Mesothelial cell of epicardium (in vitro differentiated cells): ENCODE measurements at places on chromosomes 3 and 15. TPM values are rescaled to one million over a fixed set of nuclear protein-coding genes. Genes with fewer than 3 reads are reported as not detected.
A peak's percentile ranks its signal among the peaks of the same experiment; 100 is the strongest.

DNA sequence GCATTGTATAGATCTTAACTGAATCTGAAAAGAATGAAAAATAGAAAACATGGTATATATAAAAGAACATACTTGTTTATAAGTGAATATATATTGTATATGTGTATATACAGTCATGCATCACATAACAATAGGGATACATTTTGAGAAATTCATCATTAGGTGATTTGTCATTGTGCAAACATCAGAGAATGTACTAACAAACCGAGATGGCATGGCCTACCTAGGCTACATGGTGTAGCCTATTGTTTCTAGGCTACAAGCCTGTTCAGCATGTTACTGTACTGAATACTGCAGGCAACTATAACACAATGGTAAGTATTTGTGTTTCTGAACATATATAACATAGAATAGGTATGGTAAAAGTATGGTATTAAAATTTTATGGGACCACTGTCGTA is 64.6 kb upstream of the CHRM5 start:
- H3K27me3 ChIP-seq = no peaks in the 10 kb centered on the region
- no peak overlapping the region for H3K27ac ChIP-seq
- DNase-seq = no peak
- H3K4me1 ChIP-seq = no peaks in the 10 kb centered on the region
- no peak overlapping the region for H3K4me3 ChIP-seq

DNA sequence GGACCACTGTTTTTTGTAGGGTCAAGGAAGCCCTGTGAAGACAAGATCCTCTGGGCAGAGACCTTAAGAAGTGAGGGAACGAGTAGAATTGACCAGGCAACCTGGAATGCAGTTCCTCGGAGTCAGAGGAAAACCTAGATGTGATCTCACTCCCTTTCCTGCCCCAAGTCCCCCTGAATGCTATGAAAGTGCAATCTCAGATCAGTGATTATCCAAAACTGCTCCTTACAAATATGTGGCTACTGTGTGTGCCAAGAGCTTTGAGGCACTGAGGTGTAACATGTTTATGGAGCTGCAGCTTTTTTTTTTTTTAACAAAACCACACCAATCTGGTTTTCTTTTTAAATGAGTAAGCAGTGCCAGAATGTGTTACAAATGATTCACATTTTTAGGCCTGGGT is 35.8 kb downstream of the THSD4 start:
- H3K27ac ChIP-seq = no peak overlapping the region
- no peaks in the 10 kb centered on the region for H3K27me3 ChIP-seq
- peaks cover 13% of the 10 kb centered on the region for H3K36me3 ChIP-seq

Gene GOLGA6L9
- total RNA-seq = 19.1 to 21.0 TPM (median 19.7 TPM) in 3 replicates

DNA sequence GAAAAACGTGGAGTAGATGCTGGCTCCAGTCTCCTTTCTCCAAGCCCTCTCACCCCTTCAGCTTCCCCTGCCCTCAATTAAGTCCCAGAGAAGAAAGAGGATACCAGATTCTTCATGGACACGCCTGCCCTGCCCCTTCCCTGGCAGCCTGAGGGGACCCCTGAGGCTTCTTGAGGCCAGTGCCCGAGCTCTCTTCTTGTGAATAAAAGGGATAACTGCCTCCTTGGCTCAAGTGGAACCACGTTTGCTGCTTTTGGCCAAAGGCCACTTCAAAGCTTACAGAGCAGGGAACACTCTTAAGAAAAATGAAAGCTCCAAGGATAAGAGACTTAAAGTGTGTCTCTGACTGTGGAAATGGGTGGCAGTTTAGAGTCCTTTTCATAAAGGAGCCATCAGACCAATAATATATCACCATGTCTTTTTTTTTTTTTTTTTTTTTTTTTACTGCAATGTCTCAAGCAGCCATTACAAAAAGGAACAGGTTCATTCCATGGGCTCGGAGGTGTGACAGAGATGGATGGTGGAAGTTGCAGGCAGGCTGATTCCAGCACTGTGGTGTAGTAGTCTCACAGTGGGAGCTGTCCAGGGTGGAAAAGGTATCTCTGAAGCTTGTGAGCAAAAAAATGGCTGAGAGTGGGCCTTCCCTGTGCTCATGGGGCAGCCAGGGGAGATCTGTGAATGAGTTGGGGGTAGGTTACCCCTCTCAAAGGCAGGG is 108.8 kb downstream of the SEMA5B start:
- H3K27me3 ChIP-seq = peaks cover 38% of the 10 kb centered on the region
- H3K4me3 ChIP-seq = no peak overlapping the region
- no peak for DNase-seq

DNA sequence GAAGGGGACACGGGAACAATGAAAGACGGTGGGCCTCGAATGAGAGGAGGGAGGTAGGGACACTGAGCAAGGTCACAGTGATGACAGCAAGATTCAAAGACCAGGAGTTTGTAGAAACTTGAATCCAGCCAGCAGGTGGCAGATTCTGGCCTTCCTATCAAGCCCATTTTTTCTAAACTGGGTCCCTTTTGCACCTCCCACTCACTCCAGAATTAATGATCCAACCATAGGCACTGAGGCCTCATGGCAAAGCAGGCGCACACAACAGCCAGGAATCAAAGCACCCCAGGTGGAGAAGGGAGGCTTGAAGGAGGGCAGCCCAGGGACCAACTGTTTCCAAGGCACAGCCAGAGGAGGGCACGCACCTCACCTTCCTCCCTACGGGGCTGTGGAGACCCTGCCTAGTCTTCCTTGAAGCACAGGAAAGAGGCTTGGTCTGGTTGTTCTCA is 90.2 kb downstream of the ANP32A start:
- peaks cover 28% of the 10 kb centered on the region for H3K4me1 ChIP-seq
- DNase-seq = no peak
- peak overlapping the region; percentile 83 for H3K27ac ChIP-seq
- no peaks in the 10 kb centered on the region for H3K27me3 ChIP-seq

Gene ACP3
- total RNA-seq = 25.5 to 28.0 TPM (median 27.8 TPM) in 3 replicates

DNA sequence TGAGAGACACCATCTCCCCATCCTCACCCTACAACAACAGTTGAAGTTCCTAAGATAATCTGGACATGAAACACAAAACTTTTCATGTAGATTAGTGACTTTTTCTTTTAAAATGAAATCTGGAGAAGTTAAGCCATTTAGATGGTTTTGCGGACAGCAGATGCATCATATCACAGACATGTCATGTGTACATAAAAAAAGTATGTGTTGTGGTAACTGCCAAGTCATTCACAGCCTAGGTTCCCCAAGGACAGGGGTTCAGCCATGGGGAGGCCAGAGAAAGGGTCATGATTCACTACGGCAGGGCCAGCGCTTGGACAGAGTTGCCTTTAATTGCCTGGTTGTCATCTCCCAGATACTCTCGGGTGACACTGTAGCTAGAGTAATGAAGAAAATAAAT is 163.2 kb downstream of the PDZRN3 start:
- no peaks in the 10 kb centered on the region for H3K27me3 ChIP-seq
- H3K4me3 ChIP-seq = no peak overlapping the region
- no peak for DNase-seq
- peaks cover 6% of the 10 kb centered on the region for H3K36me3 ChIP-seq

GRCh38 chr3:163914567-163914966 is 1163.7 kb downstream of the SI start:
- H3K36me3 ChIP-seq = no peaks in the 10 kb centered on the region
- DNase-seq = no peak
- no peak overlapping the region for H3K4me3 ChIP-seq
- H3K27ac ChIP-seq = no peak overlapping the region
- H3K27me3 ChIP-seq = no peaks in the 10 kb centered on the region
